Stimulated activated naive CD4-positive, alpha-beta T cell treated with Interleukin-2 at 50 U/mL for 16 hours (primary cell): ENCODE measurements at places on chromosomes 2 and 18.

DNA sequence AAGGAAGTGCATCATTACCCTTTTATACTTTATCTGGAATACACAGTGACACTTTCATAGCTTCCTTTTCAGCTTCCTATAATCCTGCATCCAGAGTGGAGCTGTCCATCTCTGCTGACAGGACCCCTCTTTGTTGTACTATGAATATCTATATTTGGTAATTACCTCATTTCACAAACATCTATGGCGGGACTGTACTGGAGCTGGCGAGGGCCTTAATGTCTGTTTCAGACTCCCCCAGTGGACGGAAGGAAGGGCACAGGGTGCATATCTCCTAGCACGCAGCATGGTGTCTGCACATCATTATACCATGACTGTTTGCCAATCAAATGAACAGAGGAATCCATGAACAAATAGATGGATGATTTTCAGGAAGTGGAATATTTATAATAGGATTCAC, 142.3 kb downstream of the SOX11 start:
- no peak for DNase-seq

DNA sequence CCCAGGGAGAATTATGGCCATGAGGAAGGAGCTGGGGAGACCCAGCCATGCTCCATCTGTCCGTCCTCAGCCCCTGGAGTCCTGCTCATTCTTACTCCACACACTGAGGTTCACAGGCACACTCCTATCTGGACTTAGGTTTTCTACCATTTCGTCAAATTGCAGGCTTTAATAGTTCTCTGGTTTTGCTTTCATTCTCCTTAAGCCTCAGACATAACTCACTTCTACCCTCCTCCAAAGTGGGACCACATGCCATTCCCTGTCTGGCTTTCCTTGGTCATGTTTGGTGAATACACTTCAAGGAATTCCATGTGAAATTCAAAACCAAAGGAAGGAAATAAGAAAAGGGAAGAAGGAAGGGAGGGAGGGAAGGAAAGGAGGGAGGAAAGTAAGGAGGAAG, 115.7 kb downstream of the CMPK2 start:
- no peak for DNase-seq

- DNase-seq = no peak
Observed at GRCh38 chr2:44572196-44572900, 210.6 kb downstream of the CAMKMT start.

- no peak for DNase-seq
Observed at GRCh38 chr2:100376836-100377235, 40.6 kb downstream of the CHST10 start.

GRCh38 chr18:61825386-61825785, 67.4 kb downstream of the RNF152 start:
- no peak for DNase-seq

- DNase-seq = no peak
Observed at GRCh38 chr2:46848447-46848846, 67.2 kb downstream of the MCFD2 start.

DNA sequence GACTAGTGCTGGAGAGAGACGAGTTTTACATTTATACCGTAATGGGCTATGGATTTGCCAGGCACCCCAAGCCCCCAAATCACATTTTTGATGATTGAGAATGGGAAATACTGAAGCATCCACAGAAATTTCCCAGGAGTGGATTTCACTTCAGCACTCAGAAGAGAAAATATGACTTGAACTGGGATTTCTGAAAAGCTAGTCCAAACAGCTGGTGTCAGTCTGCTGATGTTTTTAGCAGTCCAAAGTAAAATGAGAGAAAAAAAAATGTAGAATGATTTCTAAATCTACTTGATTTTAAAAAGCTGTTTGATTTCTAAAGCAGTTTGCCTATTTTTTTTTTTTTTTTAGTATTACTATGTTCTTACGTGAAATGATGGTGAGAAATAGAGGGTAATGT, 105.0 kb downstream of the PLEKHM3 start:
- no peak for DNase-seq

GRCh38 chr2:106541333-106541732, 54.2 kb downstream of the CD8B2 start:
- DNase-seq = no peak
